ENCODE measurements at places on chromosomes 2 and 18.

DNA sequence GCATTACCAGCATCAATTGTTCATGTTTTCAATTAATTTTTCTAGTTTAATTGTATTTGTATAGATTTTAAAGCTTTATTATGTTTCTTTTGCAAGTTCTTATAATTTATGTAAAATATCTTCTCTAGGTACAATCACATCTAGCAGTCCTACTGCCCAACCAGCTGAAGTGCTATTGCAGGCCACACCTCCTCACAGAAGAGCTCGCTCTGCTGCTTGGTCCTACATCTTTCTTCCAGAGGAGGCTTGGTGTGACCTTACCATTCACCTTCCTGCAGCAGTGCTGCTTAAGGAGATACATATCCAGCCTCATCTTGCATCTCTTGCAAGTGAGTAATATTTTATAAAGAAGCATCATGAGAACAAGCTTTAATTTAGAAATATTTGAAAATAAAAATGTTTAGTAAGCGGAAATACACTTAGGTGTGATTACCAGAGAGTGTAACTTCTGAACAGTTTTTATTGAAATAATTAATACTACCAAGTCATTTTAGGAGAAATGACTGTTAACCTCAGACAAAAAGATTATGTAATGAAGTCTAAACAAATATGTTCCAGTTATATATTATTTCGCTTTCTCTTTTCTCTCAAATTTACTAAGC lies 122.9 kb upstream of the TTC27 start:
- DNase-seq: no peak

DNA sequence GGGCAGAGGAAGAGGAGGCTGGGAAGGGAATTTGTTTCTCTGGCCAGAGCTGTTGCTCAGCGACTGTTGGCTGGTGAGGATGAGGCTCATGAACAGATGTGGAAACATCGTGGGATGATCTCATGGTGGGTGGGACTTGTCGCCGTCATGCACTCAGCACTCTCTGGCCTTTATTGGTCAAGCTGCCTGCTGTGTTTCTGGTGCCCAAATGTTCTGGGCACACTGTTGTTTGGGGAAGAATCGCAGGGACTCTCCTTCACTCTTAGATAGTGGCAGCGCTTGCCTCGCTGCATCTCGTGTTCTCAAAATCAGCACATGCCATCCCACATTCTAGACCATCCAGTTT lies 145.6 kb downstream of the AGAP1 start:
- DNase-seq: no peak

GRCh38 chr18:76564117-76564516 lies 69.1 kb upstream of the ZNF516 start:
- no peak for DNase-seq

GRCh38 chr2:1974397-1974796 lies 230.1 kb upstream of the PXDN start:
- DNase-seq: no peak

DNA sequence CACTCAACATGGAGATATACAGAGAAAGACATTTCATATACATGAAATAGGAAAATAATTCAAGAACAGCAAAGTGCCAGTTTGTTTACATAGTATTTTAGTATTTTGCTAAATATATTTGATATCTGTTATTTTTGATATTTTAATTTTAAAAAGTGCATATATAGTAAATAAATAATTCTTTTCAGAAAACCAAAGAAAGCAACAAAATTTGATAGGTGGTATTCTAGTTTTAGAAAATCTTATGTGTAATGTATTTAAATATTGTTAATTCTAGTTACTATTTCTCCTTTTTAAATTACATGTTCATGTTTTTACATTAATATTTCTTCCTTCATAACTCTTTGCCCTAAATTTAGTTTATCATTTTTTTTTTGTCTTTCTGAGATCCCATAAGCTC lies 34.5 kb upstream of the FAM171B start:
- DNase-seq: no peak

Measured in stimulated activated CD4-positive, alpha-beta T cell treated with anti-CD3 and anti-CD28 coated beads, TNF-alpha, amount 100 ng/mL, for 1 hour (primary cell).